ENCODE measurements at places on chromosomes 16 and 17.
A peak's percentile ranks its signal among the peaks of the same experiment; 100 is the strongest.

DNA sequence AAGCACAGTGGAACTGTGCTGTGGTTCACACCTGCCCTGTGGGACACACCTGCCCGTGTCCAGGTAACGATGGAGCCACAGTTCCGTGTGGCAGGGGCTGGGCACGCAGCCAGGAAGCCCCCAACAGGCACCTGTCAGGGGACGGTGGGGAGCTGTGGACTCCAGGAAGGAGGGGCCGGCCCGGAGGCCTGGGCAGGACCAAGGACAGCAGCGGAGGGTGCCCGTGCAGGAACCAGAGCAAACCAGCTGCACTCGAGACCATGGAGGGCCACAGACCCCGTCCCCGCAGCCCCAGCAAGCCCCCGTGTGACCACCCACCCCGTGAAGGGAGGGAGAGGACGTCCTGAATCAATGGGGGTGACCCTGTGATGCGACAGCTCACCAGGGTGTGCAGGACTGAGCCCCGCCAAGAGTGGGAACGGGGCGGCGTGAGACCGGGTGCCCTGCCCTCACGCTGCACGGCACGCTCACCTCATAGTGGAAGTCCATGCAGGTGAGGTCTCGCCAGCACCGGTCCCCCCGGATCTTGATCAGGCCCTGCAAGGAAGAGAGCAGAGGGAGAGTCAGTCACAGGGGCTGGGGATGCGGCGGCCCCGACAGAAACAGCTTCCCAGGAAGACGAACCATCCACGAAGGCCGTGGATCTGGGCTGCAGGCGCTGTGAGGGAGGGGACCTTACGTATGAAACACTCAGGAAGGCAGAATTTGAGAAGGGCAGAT, 78.1 kb downstream of the LMF1 start:
- DNase-seq, result no peak

DNA sequence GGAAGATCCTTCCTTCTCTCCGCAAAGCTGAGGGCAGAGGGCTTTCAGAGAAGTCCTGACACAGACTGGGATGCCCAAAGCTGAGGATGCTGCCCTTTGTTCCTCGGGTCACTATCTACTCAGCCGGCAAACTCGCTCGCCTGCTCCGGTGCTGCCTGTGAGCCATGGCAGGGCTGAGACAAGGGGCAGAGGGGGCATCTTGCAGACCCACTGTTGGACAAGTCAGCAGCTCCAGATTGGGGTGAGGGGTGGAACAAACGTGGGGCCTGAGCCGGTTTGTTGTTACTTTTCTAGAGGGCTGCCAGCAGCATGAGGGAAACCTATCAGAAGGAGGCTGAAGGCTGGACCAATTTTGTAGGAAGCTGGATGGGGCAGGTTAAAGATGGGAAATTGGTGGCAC, 47.1 kb upstream of the PIK3R6 start:
- DNase-seq, result no peak

DNA sequence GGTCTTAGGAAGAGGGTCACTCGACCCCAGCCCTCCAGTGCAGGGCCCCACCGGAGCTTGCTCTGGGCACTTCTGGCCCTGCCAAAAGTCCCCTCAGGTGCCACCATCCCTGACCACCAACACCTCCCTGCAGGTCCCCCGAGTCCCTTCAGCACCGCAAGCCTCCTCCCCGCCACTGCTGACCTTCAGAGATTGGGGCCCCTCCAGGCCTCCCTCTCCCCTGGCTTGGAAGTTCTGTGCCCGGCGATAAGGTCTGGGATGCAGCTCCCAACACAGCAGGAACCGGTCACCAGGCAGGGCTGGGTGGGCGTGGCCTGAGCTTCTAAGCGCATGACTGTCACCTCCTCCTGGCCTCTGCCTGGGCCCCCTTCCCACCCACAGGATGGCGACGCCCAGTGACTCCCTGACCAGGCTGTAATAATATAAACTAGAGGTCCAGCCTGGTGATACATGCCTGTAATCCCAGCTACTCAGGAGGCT, 11.2 kb downstream of the PIEZO1 start:
- no peak for DNase-seq

- DNase-seq, result no peak
These were observed 7.2 kb downstream of the SPACA3 start for GRCh38 chr17:32998887-32999228.

DNA sequence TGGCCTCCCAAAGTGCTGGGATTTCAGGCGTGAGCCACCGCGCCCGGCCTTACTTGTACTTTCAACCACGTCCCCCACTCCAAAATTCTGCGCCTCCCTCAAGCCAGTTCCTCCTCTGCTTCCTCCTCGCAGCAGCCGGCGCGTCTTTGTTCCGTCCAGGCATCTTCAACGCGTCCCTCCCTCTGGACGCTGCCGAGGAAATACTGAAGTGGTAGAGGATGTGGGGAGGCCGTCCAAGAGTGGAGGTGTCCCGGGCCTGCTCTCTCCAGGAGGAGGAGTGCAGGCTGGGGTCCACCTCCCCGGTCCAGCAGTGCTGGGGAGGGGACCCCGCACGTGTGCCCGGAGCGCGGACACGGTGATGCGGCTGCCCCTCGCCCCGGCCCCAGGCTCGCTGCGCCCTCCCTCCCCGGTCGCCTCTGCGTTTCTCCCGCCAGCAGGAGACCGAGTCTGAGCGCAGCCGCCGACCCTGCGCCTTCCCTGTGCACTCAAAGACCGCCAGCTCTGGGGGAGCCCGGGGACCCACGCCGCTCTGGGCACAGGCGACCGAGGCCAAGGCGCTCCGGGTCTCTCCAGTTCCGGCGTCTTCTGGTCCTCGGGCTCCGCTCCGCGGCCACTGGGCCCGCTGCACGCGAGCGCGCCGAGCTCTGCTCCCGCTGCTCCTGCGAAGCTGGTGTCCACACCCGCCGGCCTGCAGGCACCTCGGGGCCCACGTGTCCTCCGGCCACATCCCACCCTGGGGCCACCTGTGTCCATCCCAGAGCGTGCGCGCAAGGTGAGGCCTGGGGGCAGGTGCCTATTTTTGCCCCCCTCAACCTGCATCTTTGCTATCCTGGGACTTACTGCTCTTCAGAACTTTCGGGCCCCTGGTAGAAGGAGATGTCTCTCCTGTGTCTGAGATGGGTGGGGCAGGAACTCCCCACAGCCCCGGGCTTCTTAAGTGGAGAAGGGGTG, 31.7 kb downstream of the OSBPL7 start:
- DNase-seq, result peak; percentile 32

DNA sequence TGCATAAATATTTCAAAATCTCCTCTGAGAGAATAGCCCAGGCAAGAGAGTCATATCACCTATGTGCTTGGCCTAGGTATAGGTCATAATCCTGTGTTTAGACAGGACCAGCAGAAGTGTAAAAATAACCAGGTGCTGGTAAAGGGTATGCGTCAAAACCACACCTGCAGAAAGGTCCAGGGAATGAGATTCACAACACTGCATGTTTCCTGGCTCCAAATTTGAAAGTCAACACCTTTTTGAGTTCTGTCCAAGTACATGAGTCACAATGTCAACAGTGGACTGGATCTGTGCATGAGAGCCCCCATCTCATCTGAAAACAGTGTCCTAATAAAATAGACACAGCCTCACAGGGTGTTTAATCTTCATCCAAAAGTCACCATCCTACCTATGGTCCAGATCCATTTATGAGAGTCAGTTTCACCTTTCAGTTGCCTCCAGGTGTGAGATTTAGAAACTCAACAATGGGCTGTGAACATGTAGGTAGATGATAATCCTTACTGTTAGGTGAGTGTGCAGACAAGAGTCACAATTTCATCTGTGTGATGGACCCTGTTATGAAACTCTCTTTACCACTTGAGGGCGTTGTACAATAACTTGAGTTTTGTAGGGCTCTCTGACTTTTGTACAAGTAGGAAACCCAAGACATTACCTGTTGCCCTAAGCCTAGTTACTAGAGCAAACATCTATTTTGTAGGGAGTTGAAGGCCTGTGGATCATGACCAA, 2100.7 kb downstream of the TP53TG3F start:
- no peak for DNase-seq

DNA sequence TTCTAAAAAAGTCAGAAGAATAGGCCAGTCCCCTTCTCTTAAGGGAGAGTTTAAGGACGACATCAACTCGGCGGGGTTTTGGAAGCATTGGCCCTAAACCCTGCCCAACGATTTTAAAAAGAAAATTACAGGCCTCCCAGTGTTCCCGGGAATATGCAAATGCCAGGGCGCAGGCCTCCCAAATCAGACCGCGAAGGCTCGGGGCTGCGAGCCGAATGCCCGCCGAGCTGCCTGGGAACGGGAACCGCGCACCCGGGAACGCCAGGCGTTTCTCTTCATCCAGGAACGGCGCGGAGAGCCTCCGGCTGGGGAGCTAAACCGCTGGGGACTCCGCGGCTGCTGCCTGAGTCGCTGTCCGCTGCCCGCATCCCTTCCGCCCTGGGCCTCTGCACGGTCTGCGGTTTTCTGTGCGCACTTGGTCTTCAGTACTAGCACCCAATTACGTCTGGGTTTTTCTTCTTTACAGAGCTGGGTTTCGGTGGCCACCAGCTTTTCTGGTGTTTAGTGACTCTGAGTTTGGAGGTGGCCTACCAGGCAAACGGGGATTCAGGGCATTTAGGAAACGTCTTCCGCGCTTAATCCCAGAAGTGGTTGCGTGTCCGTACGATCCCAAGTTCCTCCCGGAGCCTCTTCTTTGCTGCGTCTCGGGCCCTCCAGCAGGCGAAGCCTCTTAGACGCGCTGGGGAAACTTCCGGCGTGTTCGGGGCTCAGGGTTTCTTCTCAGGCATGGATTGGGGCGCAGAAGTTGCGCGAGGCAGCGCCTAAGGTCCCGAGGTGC, 5.7 kb downstream of the IRX5 start:
- no peak for DNase-seq

DNA sequence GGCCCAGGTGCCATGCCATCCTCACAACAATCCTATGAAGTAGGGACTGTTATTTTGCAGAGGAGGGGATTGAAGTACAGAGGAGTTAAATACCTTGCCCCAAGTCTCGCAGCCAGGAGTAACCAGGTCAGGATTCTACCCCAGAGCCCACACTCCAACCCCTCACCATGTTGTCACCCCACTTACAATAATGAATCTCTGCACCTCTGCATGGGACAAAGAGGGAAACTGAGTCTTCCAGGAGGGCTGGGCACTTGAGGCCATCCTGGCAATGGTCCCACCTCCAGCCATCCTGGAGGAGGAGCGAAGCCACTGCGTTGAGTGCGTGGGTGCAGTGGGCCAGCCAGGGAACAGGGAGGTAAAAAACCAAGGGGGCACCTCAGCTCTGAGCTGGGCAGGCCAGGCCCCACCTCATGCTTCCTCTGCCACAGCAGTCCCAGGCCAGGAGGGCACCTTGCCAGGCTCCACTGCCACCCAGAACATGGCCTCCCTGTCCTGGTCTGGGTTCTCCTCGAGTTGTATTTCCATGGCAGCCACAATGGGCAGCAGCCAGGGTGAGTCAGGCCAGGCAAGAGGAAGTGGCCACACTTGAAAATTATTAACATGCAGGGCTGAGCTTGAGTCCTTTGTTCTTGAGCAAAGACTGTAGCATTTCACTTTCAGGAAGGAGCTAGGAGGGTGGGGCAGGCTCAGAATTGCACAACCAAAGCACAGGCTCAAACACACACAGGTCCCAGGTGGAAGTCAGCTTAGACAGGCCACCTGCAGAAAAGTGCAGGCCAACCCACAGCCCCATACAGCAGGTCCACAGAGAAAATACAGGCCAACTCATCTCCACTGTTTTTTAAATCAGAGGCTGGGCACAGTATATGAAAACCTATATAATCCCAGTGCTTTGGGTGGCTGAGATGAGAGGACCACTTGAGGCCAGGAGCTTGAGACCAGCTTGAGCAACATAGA, 52.1 kb downstream of the CUEDC1 start:
- no peak for DNase-seq

GRCh38 chr17:74790161-74791058, 14.3 kb upstream of the NAT9 start:
- DNase-seq, result no peak

GRCh38 chr17:76517638-76518038, 16.4 kb upstream of the RHBDF2 start:
- DNase-seq, result no peak

DNA sequence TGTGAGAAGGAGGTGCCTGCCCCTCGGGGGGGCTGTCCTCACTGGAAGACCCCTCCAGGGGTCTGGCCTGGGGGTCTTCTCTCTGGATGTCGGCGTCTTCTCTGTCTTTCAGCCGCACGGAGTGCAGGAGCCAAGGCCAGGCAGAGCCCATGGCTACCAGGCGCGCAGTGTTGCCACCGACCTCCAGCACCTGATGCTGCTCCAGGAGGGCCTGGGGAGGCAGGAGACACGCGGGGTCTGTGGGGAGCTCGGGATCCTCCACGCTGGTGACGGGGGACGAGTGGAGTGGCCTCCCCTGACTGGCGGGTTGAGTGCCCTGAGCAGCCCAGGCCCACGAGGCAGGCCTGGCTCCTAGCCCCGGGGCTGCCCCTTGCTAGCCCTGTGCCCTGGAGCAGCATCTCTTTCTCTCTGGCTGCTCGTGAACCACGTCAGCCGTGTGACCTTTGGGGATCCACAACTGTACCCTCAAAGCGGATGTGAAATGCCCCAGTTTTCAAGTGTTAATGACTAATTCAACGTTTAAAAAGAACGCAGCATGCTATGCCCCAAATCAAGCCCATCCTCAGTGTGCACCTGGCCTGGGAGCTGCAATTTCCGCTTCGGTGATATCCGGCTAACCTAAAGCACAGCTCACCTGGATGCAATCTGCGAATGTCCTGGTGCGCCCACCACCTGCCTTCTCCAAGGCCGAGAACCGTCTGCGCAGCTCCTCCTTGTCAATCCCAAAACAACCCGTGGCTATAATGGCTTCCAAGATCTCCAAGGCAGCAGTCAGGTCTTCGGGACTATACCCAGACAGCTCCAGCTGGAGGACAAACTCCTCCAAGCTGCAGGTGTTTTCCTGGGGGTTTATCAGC, 62.9 kb downstream of the IL21R start:
- no peak for DNase-seq

DNA sequence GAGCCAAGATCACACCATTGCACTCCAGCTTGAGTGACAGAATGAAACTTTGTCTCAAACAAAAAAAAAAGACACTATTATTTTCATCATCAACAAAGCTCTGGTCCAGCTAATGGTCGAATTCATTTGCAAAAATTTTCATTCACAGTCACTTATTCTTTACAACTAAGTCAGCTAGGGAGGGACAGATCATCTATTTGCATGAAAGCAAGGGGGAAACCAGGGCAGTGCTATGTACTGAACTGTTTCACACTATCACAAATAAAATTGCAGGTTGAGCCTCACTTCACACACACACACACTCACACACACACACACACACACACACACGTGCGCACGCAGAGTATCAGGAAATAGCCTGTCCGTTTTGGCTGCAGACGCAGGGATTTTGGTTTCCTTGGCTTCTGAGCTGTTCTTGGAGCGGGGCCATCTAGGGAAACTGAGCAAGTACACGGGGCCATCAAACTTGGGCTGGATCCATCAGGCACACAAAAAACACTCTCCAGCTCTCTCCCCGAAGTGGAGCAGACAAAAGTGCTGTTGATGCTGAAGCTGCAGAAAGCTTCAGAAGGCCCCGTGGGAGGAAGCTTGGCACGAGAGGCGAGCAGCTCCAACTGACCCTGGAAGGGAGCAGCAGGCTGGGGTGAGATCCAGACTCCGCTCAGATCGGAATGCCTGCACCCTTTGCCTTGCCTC, 44.3 kb upstream of the HELZ start:
- DNase-seq, result no peak

- no peak for DNase-seq
These were observed at the start of gene PRAC2 for GRCh38 chr17:48722915-48723422. Gene PRAC2 (plus strand): TSS chr17:48723185. CDS start chr17:48724411, 1,226 bp downstream.

All from activated gamma-delta T cell treated with anti-CD3 and anti-CD28 coated beads, Interleukin-2, amount 50 U/mL, for 16 hours (primary cell).